ENCODE measurements at places on chromosomes 3 and 15.

- DNase-seq: no peak
Measured at GRCh38 chr3:128187495-128187894, 34.2 kb downstream of the EEFSEC start.

DNA sequence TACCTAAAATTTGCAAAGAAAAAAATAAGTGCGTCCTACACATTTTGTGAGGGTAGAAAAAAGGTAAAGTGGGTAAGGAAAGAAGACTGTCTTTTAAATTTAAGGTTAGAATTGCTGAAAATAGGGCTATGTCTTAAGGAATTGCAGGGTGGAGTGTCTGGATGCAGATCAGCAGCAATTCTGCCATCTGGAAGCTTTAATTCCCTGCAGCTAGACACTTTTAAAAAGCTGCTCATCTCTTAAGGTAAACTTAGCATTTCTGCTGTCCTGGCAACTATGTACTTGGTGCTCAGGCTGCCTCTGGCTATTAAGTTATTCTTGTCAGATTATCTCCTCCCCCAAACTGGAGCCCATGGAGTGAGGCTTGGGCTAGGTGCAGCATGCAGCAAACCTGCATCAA lies 420.2 kb downstream of the SI start:
- no peak for DNase-seq

DNA sequence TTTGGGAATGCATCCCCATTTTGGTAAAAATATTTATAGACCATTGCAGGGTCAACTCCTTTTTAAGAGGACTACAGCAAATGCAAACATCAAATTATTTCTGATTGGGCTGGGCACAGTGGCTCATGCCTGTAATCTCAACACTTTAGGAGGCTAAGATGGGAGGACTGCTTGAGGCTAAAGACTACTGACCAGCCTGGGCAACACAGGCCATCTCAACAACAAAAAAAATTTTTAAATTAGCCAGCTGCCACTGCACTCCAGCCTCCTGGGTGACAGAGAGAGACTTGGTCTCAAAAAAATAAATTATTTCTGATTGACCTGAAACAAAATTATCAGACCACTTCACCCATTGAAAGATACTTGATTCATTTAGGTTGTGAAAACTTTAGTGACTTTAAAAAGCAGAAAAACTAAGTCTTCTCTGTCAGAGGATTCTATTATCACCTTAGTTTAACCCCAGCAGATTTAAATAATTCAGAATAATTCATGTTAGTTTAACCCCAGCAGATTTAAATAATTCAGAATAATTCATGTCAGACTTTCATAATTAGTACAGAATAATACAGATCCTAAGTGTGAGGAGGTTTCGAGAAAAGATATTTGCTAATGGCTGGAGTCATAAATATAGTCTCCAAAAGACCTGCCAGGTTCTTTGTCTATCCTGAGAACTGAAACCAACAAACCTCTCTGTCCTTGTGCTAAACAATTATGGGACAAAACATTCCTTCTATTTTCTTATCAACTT lies 183.6 kb upstream of the STT3B start:
- DNase-seq: no peak

DNA sequence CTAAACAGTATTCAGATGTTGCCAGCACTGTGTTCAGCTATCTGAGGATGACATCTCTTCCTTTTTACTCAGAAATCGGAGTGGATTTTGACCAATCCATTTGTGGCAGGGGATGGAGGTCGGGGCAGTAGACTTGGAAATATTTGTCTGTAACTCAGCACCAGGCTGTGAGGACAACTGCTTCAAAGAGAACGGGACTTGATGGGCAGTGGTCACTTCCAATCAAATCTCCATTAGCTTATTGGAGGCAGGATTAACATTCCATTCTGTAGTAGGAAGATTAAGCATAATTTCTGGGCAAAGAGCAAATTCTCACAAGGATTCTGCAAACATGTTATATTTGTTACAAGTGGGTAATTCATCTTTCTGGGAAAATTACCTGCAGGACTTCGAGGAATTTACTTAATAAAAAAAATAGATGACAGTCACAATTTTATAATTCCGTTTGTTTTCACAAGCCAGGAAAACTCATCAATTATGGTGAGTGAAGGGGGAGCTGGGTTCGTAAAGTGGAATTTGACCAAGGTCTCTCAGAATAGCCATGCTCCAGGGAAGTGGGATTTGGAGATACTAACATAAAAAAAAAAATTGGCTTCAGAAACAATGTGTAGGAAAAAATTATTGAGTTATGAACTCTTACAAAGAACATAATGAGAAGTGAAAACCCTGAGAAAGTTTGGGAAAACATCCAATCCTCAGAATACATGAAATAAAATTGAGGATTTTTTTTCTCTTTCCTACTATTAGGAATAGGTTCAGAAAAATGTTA lies 18.1 kb downstream of the CRABP1 start:
- no peak for DNase-seq

- DNase-seq: no peak
Measured at GRCh38 chr3:188627652-188628051, 473.7 kb downstream of the LPP start.

DNA sequence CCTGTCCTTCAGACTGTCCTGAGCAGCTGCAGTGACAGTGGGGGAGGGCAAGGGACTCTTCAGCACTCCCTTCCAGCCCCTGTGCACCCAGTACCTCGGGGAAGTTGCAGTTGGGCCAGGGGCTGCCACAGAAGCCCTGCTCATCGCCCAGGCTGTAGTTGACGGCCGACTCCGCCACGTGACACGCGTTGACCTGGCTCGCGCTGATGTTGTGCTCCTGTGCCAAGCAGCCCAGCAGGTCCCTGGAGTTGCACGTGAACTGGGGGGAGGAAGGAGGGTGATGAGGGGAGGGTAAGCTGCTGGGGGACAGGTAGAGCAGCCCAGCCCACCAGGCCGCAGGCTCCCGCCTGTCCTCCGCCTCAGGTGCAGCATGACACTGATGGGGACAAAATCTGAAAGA lies 101.2 kb downstream of the SEC22A start:
- no peak for DNase-seq
